Psoas muscle (tissue), 8 donors: ENCODE measurements at places on chromosomes 12 and 14.

- no peak for DNase-seq
These were observed 1.5 kb upstream of the GPR65 start for GRCh38 chr14:88003425-88003824.

DNA sequence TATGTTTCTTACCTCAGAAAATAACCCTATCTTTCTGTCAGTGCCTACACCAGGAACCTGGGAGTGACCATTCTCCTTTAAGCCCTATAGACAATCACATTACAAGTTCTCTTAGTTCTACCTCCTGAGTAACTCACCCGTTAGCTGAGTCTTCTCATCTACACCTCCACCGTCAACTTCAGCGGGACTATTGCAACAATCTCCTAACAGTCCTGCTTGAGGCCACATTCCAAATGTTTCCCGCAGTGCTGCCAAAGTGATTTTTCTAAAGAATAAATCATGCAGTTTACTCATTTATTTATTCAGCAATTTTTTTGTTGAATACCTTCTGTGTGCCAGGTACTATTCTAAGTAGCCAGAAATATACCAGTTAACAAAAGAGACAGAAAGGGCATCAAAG is 285.0 kb upstream of the GRIP1 start:
- no peak for DNase-seq

DNA sequence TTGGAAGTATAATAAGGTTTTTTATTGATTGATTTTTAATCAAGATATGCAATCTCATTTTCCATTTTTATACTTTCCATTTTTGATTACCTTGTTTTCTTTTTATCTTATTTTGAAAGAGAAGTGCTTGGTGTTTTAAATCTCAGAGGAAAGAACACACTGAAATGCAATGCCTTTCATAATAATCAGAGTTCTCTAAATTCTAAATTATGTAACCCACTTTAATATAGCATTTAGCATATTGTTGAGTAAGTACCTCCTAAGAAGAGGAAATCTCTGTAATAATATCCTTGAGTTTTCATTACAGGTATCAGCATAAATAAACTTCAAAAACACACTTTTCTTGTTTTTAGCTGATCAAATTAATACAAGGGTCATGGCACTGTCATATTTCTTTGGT is 96.9 kb downstream of the GTF2A1 start:
- DNase-seq = no peak

DNA sequence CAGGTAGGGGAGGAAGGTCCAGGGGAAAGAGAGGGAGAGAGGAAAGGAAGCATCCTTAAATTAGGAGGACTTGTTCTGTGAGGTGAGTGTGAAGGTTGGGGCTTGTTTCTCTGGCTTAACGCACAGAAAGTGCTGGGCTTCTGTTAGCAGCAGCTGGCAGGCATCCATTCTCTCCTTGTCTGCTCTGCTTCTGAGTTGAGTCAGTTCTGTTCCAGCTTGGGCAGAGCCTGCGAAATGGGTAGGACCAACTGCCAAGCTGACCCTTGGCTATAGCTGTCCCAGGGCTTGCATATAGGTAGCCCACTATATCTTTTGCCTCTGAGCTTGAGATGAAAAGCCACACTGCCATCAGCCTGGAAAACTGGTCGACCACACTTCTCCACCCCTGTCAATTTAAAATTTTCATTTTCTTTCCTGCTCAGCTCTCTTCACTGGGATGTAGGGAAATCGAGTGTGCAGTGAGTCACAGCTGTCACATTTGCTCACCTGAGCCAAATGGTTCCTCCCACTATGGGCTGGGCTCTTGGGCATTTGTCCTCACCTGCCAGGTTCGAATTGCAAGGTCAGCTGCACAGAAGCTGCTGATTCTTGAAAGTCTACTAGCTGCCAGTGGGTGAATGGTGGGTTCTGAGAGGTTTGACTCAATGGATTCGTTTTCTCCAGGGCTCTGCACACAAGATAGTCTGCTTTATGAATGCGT is 256.4 kb upstream of the PWP1 start:
- DNase-seq = no peak

DNA sequence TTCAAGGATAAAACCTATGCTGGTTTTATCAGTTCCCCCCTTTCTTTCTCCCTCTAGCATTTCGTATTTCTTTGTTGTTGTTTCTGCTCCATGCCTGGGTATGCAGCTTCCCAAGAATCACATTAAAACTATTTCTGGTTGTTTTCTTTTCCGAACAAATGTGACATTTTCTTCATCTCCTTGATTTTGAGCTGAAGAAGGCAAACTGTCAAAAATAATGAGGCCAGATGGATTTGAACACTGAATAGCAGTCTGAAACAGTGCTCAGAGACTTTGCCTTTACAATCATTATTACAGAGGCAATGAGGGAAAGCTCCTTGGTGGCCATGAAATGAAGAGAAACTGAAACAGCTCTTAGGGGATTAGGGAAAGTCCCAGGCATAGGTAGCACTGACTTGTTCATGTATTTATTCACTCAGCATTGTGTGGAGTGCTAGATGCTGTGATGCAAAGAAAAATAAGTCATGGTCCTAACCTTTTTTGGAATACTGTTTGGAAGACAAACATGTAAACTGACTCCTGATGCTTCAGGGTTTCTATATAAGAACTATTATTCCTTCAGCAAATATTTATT is 319.5 kb downstream of the FUT8 start:
- DNase-seq = no peak

DNA sequence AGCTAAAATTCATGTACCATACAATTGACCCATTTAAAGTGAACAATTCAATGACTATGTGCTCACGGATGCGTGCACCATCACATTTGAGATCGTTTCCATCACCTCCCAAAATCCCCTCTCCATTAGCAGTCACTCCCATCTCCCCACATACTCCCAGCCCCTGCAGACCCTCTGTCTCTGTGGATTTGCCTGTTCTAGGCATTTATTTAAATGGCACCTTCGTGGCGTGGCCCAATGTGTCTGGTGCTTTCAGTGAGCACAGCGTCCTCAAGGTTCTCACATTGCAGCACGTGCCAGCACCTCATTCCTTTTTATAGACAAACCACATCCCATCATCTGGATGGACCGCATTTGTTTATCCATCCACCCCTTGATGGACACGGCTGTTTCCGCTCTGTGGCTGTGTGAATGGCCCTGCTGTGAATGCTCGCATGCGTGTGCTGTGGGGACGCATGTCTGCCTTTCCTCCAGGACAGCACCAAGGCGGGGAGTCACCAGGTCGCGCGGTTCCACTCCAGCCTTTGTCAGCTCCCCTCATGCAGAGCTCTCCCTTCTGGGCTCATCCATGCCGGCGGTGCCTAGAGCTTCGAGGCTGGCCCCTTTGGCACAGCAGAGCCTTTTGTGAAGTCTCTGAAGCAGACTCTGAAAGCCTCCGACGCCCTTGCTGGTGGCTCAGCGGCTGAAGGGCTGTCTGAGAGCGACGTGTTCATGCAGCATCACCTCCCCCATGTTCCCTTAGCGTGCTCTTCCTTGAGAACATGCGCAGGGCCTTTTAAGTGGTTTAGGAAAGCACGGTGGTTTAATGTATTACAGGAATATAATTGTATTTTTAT is 184.4 kb downstream of the KIF26A start:
- no peak for DNase-seq

- no peak for DNase-seq
These were observed 963.8 kb upstream of the FLRT2 start for GRCh38 chr14:84566109-84566508.

DNA sequence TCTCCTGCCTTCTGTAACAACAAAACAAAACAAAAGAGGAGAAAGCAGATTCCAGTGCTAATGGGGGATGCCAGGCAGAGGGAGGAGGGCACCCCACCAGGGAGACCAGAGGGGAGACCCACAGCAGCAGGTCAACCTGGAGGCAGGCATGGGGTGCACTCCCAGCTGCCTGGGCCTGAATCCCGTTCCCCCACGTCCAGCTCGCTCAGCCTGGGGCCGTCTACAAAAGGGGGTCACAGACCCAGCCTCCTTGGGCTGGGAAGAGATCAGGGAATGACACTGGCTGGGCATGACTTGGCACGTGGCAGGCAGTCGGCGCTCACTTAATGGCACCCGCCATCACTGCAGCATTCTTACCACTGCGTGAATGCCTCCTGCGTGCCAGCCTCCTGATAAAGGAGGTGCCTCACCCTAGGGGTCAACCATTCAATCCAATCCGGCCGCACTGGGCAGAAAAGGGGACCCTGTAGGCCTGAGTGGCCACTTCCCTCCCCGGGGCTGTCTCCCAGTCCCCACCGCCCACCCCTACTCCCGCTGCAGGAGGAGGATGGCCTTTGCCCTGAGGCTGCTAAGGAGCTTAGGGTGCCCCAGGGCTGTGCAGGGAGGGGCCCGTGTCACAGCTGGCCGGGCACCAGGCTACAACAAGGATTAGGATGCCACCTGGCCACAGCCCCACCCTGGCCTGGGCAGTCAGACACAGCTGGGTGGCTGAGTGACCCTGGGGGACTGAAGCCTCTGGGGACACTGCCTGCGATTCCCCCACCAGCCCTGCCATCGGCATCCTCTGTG is 87.5 kb downstream of the NCOR2 start:
- peak; percentile 20 for DNase-seq

DNA sequence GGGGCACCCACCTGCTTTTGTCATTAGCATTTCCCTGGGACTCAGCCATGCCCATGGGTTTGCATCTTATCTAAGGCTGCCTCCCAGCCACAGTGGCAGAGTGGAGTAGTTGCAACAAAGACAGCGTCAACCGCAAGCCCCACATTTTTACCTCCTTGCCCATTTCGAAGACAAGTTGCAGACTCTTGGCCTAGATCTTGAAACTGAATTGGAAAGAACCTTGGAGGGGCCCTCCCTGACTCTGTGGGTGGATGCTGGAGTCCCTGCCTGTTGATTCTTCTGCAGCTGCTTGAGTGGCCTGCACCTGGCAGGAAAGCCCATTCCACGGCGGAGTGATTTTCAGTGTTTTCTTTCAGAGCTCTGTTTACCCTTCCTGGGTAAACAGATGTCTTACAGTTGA is 309.0 kb downstream of the VRK1 start:
- no peak for DNase-seq

GRCh38 chr12:2344885-2345284 is 292.1 kb downstream of the CACNA1C start:
- no peak for DNase-seq

GRCh38 chr14:105484069-105484996 is 2.4 kb upstream of the CRIP1 start:
- DNase-seq = peak; percentile 64

GRCh38 chr12:58894040-58894439 is 26.3 kb downstream of the LRIG3 start:
- DNase-seq = no peak

DNA sequence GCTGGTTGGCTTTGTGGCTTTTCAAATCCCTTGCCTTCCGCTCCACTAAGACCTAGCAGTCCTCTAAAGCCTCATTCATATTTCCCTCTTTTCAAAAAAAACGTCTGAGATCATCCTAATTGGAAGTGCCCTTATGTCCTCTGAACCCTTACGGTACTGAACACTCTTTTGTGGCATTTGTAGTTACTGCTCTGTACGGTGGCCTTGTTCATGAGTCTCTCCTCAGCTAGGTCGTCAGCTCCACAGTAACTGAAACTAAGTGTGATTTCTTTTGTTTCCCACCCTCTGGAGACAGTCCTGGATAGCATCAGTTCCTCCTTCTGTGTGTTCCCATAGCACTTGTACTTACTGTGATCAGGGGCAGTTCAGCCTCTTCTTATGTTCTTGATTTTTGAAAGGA is 49.7 kb downstream of the DAAM1 start:
- no peak for DNase-seq

GRCh38 chr12:25864306-25865276 is 93.9 kb upstream of the RASSF8 start:
- no peak for DNase-seq

- DNase-seq = no peak
These were observed 253.3 kb downstream of the ATXN7L3B start for GRCh38 chr12:74790931-74791330.

GRCh38 chr14:101120641-101121507 is 217.4 kb upstream of the RTL1 start:
- DNase-seq = peak; percentile 45

DNA sequence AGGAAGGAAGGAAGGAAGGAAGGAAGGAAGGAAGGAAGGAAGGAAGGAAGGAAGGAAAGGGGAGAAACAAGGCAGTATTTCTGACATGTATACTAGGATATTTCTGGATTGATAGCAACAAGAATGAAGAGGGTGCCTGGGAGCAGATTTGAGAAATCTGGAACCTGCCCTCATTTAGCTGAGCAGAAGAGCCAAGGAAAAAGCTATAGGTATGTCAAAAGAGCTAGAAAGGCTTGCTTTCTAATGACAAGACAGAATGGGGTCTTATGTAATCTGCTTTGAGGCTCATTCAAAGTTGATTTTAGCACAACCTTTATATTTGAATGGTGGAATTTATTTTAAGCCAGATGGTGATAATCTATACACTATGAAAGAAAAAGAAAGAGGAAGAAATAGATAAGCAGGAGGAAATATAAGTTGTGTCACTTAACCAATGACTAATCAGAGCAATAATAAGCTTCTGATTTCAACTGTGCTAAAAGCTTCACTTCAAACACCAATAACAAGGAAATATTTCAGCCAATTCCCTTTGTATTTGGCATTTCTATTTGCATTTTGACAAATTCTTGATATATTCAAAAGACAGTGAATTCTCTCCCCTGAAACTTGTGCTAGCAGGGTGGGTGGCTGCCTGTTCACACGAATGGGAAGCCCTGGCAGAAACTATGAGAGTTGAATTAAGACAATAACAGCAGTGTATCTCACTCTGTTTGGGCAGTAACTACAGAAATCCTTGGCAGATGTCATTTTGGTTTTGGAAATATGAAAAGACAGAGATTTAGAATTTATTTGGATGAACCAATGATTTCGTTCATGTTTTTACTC is 76.3 kb upstream of the FLRT2 start:
- DNase-seq = no peak

- DNase-seq = peak; percentile 45
These were observed 9.1 kb upstream of the CDC42BPB start for GRCh38 chr14:103066399-103066798.

GRCh38 chr12:53927220-53928029 is 11.2 kb upstream of the HOXC13 start:
- no peak for DNase-seq

GRCh38 chr12:12731785-12732184 is 14.6 kb downstream of the CDKN1B start:
- DNase-seq = no peak

DNA sequence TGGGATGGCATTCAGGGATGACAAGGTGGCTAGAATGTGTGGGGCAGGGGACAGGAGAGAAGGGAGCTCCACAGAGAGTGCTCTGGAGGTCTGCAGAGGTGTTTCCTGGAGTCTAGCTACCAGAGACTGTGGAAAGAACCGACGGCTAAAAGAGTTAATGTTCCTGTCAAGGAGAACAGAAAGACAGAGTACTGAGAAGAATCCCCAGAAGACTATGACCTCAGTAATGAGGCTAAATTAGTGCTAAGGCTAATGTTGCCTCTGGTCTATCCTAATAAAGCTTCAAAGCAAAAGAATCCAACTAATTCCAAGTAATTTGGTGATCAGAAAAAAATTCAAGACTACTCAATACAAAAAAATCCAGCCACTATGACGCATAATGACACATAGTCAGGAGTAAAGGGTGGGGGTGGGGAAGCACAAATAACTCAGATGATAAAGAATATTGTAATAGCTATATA is 44.7 kb downstream of the FERMT2 start:
- DNase-seq = no peak

DNA sequence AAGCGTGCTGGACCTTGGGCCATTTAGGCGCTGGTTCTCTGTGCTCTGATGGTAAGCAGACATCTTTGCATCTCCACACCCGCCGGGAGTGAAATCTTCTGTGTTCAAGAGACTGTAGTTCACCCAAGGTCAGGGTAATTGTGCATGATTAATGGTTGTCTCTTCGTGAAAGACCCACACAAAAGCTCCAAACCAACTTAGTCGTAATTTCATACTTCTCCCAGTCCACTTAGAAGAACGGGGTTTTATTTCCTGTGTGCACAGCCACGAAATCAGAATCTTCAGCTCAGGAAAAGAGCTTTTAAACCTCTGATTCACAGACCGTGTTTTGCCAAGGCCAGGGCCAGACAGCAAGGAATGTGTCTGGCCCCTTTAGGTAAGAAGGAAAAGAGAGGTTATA is 640.9 kb downstream of the MED13L start:
- DNase-seq = no peak
